NCI-H1436 (cell line): ENCODE measurements at places on chromosomes 5 and 9.
A peak's percentile ranks its signal among the peaks of the same experiment; 100 is the strongest.

- no peak for DNase-seq
Observed at GRCh38 chr9:107674721-107675277, 185.2 kb upstream of the KLF4 start.

GRCh38 chr5:34035756-34036155 is 7.3 kb downstream of the C1QTNF3 start:
- no peak for DNase-seq

- DNase-seq = no peak
Observed at GRCh38 chr5:131879705-131880104, 65.8 kb downstream of the MEIKIN start.

DNA sequence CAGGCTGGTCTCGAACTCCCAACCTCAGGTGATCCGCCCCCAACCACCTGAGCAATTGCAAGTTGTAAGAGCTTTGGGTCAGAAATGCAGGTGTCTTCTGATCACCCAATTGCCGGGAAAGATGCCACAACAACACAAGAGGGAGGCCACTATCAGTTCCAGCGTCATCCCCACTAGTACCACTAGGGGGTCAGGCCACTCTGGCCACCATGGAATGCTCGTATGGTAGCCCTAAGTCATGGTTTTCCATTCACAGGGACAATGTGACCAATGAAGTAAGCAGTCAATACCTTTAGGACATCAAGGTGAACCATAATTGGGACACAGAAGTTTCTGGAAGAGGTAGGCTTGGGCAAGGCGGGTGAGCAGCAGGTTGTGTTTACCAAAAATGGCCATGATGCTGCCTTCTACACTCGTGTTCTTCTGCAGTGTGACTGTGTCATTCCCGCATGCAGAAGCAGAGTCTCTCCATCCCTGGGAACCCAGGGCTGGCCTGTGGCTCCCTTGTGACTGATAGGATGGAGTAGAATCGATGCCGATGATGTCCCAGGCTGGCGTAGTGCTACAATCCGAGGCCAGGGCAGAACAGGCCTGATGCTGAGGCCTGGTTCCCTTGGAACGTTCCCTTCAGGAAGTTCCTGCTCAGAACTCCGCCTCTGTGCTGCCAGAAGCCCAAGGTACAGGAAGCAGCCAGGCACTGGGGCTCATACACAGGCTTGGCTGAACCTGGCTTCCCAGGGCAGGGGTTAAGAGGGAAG is 42.2 kb upstream of the ANKRD33B start:
- no peak for DNase-seq

DNA sequence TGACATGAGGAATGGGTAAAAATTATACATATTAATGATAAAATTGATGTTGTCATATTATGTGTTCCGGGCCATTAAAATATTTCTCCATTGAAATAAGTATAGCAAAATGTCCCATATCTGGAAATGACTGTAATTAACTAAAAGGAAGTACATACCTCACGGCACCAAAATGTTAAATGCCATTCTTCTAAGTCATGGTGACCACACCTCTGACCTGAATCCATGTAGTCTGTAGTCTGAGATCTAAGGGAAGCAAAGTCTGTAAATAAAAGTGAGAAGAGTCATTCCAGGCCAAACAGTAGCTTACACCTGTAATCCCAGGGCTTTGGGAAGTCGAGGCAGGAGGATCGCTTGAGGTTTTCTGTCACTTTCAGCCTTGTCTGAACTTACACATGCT is 8.7 kb upstream of the GDA start:
- DNase-seq = no peak

DNA sequence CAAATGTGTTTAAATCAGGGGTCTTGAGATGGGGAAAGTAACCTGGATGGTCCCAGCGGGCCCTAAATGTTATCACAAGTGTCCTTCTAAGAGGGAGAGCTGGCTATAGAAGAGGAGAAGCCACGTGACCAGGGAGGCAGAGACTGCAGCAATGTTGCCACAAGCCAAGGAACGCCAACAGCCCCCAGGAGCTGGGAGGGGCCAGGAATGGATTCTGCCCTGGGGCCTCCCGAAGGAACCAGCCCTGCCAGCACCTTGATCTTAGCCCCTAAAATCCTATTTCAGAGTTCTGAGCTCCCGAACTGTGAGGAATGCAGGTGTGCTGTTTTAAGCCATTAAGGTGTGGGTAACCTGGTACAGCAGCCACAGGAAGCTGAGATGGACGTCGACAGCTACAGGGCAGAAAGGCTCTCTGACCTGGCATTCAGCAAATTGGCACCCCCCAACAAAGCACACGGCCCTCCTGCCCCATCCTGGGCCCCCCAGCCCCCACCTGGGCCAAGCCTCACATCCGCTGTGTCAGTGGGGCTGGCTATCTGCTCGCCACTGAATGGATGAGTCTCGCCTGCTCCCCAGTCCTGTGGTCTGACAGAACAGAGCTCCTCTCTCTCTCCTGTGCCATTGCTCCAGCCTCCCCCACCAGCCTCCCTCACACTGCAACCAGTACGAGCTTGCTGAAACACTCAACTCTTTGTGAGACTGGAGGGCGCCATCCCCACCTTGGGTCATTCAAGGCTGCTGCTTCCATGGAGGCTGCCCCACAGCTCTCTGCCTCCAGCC is 78.8 kb downstream of the ADAMTS2 start:
- DNase-seq = no peak

GRCh38 chr9:121201045-121201737 is 478 bp downstream of the RAB14 start:
- DNase-seq = peak; percentile 3

DNA sequence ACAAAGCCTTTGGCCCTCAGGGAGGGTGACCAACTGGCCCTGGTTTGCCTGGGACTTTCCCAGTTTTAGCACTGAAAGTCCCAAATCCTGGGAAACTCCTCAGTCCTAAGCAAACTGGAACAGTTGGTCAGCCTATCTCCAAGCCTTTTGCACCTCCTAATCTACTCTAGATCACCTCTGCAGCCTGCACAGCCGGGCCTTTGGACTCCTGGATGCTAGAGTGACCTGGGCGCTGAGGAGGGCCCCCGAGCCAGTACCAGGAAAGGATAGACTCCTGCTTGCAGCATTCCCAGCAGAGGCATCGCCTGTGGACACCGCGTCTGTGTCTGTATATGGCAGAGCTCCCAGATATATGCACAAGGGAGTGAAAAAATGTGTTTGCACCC is 15.1 kb downstream of the IRF1 start:
- DNase-seq = no peak
